ENCODE measurements at places on chromosomes 2 and 18.

GRCh38 chr2:46875226-46875899 lies 40.2 kb downstream of the MCFD2 start:
- DNase-seq, result no peak

DNA sequence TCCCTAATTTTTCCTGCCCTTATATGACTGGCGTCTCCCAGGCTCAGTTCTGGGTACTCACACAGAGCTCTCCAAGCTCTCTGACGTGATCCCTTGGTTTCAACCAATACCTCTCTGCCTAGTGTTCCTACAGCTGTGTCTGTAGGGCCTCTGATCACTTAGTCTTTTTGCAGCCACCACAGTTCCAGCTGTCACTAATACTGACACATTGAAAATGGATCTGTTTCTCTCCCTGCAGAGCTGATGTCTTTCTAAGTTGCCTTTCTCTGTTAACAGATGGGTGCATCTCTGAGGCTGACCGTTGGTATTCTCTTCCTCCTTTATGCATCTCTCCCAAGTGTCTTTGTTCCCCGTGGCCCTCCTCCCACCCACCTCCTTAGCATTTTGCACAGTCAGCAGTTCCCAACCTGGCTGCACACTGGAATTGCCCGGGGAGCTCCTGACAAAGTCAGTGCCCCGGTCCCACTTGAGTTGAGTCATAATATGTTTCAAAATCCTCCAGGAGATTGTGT lies 62.5 kb downstream of the CERS6 start:
- no peak for DNase-seq

DNA sequence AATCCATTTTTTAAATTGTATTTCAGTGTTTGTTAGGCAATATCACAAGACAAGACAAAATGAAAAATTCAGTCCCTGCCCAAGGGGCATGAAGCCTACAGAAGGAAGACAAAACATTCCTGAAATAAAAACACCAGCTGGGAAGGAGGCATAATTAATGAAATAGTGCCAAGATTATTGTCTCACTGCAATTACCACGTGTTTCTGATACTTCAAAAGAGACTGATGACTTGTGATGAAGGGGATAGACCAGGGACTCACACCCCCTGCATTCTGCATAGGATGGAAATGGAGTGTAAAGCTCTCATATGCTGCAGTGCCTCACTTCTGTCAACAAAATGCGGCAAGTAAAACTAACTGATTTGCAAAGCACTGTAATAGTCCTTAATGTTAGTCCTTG lies 178.1 kb downstream of the BARD1 start:
- DNase-seq, result no peak

DNA sequence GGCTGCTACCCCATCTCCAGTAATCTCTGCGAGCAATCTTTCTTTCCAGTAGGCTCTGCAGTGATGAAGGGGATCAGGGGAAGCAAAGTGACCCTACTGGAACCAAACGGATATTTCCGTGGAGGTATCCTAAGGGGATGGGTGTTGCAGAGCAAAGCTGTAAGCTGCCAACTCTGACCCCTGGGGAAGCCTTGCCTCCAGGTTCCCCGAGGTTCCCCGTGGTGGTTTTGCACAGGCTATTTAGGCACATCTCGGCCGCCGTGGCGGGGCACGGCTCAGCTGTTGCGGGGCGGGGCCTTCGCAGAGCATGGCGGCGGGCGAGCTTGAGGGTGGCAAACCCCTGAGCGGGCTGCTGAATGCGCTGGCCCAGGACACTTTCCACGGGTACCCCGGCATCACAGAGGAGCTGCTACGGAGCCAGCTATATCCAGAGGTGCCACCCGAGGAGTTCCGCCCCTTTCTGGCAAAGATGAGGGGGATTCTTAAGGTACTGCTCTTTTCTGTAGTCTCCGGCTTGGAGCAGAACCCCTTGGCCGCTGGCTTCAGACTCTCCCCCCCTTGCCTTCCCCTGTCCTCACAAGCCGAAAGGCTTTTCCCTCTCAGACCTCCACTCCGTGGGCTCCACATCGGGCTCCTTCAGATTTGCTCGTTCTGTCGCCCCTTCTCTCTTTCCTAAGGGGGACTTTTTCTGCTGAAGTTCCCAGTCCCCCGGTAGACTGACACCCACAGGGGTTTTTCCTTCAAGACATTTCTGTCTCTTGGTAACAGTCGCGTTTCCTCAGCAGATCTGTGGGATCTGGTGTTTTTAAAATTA lies at the start of gene COMMD1:
Gene COMMD1, plus strand, starts transcription at position 303 of the 814 bp plus-strand sequence. Its CDS starts 5 bp downstream, at position 308.
- peak; percentile 82 for DNase-seq

GRCh38 chr2:218301176-218301819 lies 9.0 kb upstream of the TMBIM1 start:
- peak; percentile 91 for DNase-seq

DNA sequence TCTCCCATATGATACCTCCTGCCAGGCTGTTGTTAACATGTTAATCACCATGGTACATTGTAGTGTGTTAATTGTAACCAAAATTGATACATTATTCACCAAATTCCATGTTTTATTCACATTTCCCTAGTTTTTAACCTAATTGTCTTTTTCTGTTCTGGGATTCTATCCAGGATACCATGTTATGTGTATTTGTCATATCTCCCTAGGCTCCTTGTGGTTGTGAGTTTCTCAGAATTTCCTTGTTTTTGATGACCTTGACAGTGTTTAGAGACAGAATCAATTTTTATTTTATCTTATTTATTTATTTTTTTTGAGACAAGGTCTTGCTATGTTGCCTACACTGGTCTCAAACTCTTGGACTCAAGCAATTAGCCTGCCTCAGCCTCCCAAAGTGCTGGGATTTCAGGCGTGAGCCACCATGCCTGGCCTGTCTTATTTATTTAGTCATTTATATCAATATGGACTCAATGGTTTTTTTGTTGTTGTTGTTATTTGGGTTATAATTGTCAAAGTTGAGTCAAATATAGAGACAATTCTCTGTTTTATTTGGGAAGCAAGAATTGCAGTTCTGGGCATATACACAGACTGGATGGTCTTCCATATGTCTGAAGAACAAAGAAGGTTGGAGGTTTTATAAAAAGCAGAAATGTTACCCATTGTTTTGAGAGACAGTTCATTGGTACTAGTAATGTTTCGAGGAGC lies 42.6 kb downstream of the INPP4A start:
- no peak for DNase-seq

DNA sequence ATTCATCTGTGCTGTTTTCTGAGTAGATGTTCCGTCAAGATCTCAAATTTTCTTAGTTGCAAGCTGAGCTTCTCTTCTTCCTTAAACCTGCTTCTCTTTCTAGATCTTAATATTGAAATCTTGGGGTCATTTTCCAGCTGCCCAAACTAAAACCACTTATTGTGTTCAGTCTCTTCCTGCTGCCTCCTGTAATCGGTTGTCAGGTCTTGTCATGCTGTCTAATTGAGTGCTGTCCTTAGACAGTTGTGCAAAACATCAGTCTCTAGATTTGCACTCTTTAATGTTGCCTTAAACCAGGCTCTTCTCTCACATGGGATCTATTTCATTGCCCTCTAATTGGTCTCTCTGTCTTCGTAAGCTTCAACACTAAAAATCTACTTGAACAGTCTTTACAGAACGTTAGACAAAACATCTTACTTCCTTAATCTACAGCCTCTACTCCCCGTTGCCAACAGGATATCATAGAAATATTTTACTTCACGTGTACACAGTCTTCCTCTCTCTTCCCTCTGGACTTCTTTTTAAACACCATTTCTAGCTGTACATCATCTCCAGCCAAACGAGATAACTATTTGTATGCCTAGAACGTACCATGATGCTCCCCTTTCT lies 34.9 kb downstream of the GPD2 start:
- DNase-seq, result no peak

Data from CD4-positive, alpha-beta T cell treated with Interleukin-12 subunit alpha and Interleukin-12 subunit beta, for 1 hour (primary cell).